Activated T-helper 1 cell treated with anti-CD3 and anti-CD28 coated beads, Interleukin-12 subunit alpha, Interleukin-12 subunit beta, Interleukin-2, Interleukin-4 antibody, amounts not matched to agents 30 ng/mL and 10 ng/mL and 1 ng/mL, durations not matched to agents 14 hours and 24 hours and 36 hours (primary cell): ENCODE measurements at places on chromosomes 5 and 9. TPM values are rescaled to one million over a fixed set of nuclear protein-coding genes. Genes with fewer than 3 reads are reported as not detected.

- H3K4me3 ChIP-seq, result no peak overlapping the region
- DNase-seq, result no peak
- peaks cover 13% of the 10 kb centered on the region for H3K36me3 ChIP-seq
- peaks cover 4% of the 10 kb centered on the region for H3K27me3 ChIP-seq
- no peak overlapping the region for H3K27ac ChIP-seq
- H3K4me1 ChIP-seq, result peaks cover 2% of the 10 kb centered on the region
These were observed 11.6 kb downstream of the SRD5A1 start for GRCh38 chr5:6644794-6645241.

GRCh38 chr5:97338729-97339128 is 155.7 kb upstream of the RIOK2 start:
- no peak overlapping the region for H3K4me3 ChIP-seq
- H3K36me3 ChIP-seq, result no peaks in the 10 kb centered on the region
- no peaks in the 10 kb centered on the region for H3K27me3 ChIP-seq
- H3K27ac ChIP-seq, result no peak overlapping the region

DNA sequence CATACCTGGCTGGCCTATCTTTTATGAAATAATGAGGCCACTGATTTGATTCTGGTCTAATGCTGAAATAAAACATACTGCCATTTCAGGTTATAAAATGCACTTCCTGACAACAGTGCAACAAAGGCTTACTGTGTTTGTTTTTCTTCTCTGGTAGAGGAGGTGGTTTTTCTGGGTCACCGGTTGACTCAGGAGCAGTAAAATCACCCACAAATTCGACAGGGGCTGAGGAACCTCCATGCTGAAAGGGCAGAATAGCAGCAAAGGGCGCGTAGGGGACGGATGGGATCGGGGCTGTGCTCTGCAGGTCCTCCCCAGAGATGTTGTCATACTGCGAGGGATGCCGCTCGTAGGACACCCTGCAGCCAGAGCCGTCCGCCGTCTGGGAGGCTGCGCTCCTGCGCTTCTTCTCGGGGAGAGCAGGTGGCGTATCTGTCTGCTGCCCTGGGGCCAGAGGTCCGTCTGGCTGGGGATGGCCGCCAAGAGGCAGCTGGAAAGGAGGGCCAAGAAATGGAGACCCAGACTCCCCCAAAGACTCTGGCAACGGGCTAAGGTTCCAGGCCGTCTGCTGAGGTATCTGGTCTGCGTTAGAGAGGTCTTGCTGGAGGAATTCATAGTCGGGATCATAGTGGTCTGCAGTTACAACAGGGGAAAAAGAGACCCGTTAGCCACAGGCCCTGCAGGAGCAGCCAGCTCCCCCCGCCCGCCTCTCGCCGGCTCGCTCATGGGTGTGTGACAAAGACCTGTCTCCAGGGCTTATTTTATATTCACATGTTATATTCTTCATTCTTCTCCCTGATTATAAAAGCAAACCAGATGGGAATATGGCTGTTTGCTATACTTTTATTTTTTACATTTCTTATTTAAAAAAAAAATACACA is 80.7 kb downstream of the PRRT1B start:
- peaks cover 67% of the 10 kb centered on the region for H3K4me1 ChIP-seq
- H3K27ac ChIP-seq, result peak overlapping the region; percentile 87
- H3K4me3 ChIP-seq, result peak overlapping the region; percentile 37

DNA sequence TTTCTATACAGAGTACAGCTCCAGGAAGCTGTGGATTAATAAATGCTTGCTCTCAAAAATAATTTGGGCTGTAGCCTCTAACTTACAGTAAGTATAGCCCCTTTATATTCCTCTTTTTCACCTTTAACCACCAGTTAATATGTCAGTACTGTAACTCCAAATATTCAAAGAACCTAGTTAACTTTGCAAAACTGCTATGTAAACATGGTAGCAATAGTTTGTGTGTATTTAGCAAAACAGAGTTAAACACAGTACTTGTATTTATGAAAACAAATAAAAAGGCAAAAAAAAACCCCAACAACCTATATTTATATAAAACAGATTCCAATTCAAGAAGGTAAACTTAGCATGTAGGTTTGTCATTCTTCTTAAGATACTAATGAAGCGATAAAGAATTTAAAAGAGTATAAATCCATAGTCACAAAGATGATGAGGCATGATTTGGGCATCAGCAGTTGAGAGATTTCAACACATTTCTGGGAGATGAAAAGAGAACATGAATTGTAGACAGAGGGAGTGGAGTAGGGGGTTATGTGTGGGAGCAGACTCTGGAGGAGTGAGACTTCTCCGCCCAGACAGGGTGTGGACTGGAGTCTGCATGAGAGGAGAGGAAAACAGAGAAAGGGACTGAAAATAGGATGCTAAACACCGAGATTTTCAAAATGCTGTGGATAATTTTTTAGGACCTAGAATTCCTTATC is 47.0 kb upstream of the F2RL1 start:
- H3K4me3 ChIP-seq, result no peak overlapping the region
- H3K27ac ChIP-seq, result no peak overlapping the region
- no peak for DNase-seq
- H3K4me1 ChIP-seq, result no peaks in the 10 kb centered on the region
- no peaks in the 10 kb centered on the region for H3K36me3 ChIP-seq

DNA sequence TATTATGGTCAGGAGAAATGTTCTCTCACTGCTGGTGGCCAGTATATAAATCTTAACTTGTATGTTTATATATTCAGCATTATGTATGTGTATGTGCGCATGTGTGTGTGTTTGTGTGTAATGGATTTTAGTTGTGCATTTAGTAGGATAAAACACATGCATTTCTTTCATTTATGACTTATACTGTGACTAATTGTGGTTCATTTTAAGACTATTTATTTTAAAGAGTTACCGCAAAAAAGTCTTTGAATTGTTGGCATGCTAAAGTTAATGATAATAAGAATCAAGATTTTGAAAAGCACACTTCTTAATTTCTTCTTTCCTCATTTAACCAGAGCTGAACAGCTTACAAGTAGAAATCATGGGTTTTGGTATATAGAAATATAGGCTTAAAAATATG is 60.9 kb downstream of the RAI14 start:
- peaks cover 5% of the 10 kb centered on the region for H3K27me3 ChIP-seq
- no peak overlapping the region for H3K27ac ChIP-seq
- no peak for DNase-seq

DNA sequence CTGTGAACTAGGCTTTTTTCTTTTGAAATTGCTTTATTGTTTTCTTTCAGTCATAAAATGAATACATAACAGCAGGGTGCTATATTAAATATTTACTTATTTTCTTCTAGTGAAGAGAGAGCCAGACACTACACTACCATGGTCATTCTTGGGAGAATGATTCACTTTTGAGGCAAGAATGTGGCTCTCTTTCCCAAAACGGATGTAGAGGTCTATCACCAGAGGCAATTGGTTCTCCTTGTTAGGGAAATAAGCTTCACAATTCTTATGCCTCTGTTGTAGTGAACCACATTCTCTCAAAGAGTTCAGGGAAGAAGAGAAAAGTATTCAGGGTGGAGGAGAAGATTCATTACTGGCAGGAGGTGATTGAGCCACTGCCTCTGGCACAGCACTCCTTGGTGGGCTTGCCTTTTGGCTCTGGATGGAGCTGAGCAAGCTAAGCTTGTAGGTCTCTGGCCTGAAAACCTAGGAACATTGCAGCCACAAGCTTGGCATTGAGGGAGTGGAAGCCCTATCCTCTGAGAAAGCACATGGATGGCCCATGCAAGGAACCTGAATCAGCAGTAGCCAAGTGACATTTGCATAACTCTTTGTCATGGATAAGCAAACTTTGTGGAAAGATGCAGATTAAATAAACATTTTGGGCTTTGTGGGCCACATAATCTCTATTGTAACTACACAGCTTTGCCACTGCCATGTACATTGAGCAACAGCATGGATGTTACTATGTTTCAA is 179.0 kb upstream of the TNC start:
- no peaks in the 10 kb centered on the region for H3K36me3 ChIP-seq
- H3K27ac ChIP-seq, result no peak overlapping the region
- no peak for DNase-seq

GRCh38 chr9:36891341-36891811 is 142.7 kb downstream of the PAX5 start:
- H3K4me1 ChIP-seq, result no peaks in the 10 kb centered on the region
- peaks cover 8% of the 10 kb centered on the region for H3K27me3 ChIP-seq
- no peak overlapping the region for H3K4me3 ChIP-seq
- no peak for DNase-seq
- H3K36me3 ChIP-seq, result no peaks in the 10 kb centered on the region

DNA sequence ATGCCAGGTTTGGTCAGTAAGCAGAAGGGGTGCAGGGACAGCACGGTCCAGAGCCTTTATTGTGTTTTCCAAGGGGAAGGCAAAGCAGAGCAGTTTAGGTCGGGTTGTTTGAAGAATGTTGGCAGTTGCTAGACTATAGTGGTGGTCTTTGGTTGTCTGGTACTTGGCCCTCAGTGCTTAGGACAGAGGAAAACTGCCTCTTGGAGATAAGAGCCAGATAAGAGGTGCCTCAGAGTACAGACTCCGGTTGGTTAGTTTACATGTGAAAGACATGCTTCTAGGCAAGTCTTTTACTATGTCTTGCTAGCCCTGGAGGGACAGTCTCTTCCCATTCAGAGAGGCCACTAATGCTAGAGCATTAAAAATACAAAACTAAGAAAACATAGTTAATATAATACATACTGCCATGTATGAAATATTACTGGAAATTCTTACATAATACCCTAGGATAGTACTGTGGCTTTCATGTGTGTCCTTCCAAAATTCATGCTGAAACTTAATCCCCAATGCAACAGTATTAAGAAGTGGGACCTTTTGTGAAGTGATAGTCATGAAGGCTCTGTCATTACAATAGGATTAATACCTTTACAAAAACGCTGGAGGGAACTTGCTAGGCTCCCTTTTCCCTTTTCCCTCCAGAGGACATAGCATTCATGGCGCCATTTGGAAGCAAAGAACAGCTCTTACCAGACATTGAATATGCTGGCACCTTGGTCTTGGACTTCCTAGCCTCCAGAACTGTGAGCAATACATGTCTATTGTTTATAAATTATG is 280.4 kb downstream of the TMEM167A start:
- H3K36me3 ChIP-seq, result no peaks in the 10 kb centered on the region
- H3K27ac ChIP-seq, result no peak overlapping the region
- H3K27me3 ChIP-seq, result peaks cover 9% of the 10 kb centered on the region
- no peak overlapping the region for H3K4me3 ChIP-seq
- H3K4me1 ChIP-seq, result no peaks in the 10 kb centered on the region

- no peak overlapping the region for H3K4me3 ChIP-seq
- no peaks in the 10 kb centered on the region for H3K36me3 ChIP-seq
- DNase-seq, result no peak
- H3K4me1 ChIP-seq, result no peaks in the 10 kb centered on the region
- H3K27me3 ChIP-seq, result no peaks in the 10 kb centered on the region
These were observed 121.0 kb upstream of the RGS7BP start for GRCh38 chr5:64384765-64385164.

DNA sequence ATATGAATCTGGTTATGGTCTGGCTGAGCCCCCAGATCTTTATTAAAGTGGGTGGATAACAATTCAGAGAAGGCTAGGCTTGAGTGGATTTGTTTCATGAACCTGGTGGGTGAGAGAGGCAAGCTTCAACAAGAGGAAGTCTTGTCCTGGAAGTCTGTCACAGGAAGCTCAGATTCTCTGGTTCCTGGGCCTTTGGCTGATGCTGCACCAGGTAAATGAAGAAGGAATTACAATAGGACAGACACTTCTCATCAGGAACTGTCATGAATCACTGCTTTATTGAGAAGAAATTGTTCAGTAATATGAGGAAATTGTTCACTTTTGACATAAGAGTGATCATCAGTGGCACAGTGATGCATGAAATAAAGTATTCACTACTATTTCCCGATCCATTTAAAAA is 167.6 kb upstream of the ELL2 start:
- no peak overlapping the region for H3K27ac ChIP-seq
- H3K27me3 ChIP-seq, result peaks cover 14% of the 10 kb centered on the region
- H3K4me1 ChIP-seq, result no peaks in the 10 kb centered on the region
- no peaks in the 10 kb centered on the region for H3K36me3 ChIP-seq

DNA sequence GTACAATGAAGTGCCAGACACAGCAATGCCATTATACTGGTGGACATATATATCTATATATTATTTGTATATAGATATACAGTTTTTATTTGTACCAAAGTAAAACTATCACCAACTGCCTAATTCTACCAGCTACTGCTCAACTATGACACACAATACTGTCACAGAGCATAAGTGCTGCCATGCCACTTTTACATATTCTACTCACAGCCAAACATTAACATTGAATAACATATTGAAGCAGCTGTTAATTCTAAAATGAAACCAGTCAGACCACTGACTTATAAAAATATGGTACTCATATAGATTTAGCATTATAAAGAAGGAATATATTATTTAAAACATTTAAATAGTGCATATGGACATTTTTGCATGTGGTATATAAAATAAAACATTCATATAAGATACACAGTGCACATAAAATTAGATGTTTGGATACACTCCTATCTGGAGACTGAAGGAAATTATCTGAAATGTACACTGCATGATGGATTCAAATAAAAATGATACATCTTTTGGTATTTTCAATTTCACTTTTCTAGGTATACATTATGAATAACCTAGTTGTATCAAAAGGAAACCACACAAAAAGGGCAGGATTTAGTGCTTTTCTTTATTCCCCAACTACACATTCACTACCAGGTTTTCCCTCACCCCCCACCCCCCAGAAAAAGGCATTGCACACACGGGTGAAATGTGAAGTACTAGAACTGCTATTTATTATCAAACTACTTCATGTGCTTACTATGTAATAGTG is 48.9 kb downstream of the PKD2L2 start:
- H3K27me3 ChIP-seq, result no peaks in the 10 kb centered on the region
- H3K27ac ChIP-seq, result no peak overlapping the region
- H3K4me1 ChIP-seq, result peaks cover 8% of the 10 kb centered on the region
- DNase-seq, result no peak

- no peaks in the 10 kb centered on the region for H3K4me1 ChIP-seq
- DNase-seq, result no peak
- H3K27ac ChIP-seq, result no peak overlapping the region
- no peak overlapping the region for H3K4me3 ChIP-seq
These were observed 129.4 kb downstream of the EDIL3 start for GRCh38 chr5:84255315-84255714.

DNA sequence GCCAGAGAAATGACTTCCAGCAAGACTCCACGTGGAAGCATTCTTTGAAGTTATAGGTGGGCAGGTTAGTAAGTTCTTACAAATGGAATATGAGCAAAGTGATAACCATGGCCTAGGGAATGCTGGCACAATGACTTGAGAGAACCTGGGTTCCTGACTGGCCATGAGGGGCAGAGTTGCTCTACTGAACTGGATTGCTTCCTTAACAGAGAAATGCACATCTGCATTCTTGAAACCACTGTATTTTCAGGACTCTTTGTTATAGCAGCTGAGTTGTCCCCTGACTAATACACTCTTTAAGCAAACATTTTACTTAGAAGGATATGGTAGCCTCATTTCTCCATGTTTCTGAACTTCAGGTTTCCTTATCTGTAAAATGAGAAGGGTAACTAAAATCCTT is 108.3 kb upstream of the GNA14 start:
- no peak overlapping the region for H3K27ac ChIP-seq
- peaks cover 6% of the 10 kb centered on the region for H3K4me1 ChIP-seq
- no peaks in the 10 kb centered on the region for H3K27me3 ChIP-seq
- peaks cover 3% of the 10 kb centered on the region for H3K36me3 ChIP-seq
- H3K4me3 ChIP-seq, result no peak overlapping the region

GRCh38 chr5:139413153-139413552 is 9.3 kb upstream of the SPATA24 start:
- peaks cover 66% of the 10 kb centered on the region for H3K4me1 ChIP-seq
- DNase-seq, result no peak
- no peak overlapping the region for H3K4me3 ChIP-seq
- no peaks in the 10 kb centered on the region for H3K27me3 ChIP-seq
- peaks cover 30% of the 10 kb centered on the region for H3K36me3 ChIP-seq

The CENPP gene
- total RNA-seq, result 24.6 and 26.0 TPM in 2 replicates

The HSPB3 gene
- total RNA-seq, result not detected in 2 replicates

The ACOT12 gene
- not detected in 2 replicates for total RNA-seq

The SAXO1 gene
- not detected in 2 replicates for total RNA-seq

The PFN3 gene
- not detected in 2 replicates for total RNA-seq

The DMRT3 gene
- total RNA-seq, result not detected in 2 replicates

The SELENOP gene
- total RNA-seq, result not detected in 2 replicates

The RNF180 gene
- total RNA-seq, result not detected in 2 replicates

The CCL27 gene
- total RNA-seq, result 0.62 TPM in 1 of 2 replicates, not detected in the other

The DAB2 gene
- not detected in 2 replicates for total RNA-seq
